ENCODE measurements at places on chromosomes 3 and 15.
A peak's percentile ranks its signal among the peaks of the same experiment; 100 is the strongest.

- no peak for DNase-seq
Observed at GRCh38 chr3:59135096-59135495, 85.3 kb upstream of the CFAP20DC start.

- no peak for DNase-seq
Observed at GRCh38 chr15:68776477-68777270, 44.0 kb downstream of the ANP32A start.

DNA sequence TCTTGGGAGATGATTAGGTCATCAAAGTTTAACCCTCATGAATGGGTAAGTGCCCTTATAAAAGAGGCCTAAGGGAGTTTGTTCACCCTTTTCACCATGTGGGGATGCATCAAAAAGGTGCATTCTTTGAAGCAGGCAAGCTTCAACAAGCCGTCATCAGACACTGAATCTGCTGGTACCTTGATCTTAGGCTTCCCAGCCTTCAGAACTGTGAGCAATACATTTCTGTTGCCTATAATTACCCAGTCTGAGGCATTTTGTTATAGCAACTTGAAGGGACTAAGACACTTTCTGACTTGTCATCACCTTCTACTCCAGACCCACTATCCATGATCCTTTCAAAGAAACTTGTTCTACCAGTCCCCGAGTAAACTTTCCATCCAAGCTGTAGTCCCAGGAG is 44.6 kb upstream of the LRRC58 start:
- no peak for DNase-seq

GRCh38 chr3:124688581-124689454 is 41.4 kb upstream of the UMPS start:
- peak; percentile 28 for DNase-seq

DNA sequence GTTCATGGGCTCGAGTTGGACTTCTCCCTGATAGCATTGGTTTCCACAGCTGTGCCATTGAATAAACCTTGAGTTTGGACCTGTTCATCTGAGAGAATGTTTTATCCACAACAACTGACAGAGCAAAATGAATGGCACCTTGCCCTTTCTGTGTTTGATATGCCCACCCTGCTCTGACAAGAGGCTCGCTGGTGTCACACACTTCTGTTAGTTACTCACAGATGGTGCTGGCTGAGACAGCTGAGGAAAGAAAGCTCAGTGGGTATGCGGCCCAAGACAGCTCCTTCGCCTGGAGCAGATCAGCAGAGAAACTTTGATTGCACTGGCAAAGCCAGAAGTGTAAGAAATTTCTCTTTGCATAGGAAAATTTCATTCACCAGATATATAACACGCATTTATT is 2.5 kb upstream of the CAPN3 start:
- no peak for DNase-seq

GRCh38 chr3:14988988-14989394 is 41.6 kb downstream of the NR2C2 start:
- no peak for DNase-seq

- DNase-seq: no peak
Observed at GRCh38 chr3:57131210-57131588, 34.0 kb downstream of the IL17RD start.

GRCh38 chr3:49469936-49470713 is at the start of gene DAG1:
TSS of gene DAG1 (plus strand) at chr3:49470267. CDS start at chr3:49510535, 40,268 bp downstream.
- peak; percentile 91 for DNase-seq

GRCh38 chr3:145422556-145422955 is 738.4 kb downstream of the PLOD2 start:
- DNase-seq: no peak

DNA sequence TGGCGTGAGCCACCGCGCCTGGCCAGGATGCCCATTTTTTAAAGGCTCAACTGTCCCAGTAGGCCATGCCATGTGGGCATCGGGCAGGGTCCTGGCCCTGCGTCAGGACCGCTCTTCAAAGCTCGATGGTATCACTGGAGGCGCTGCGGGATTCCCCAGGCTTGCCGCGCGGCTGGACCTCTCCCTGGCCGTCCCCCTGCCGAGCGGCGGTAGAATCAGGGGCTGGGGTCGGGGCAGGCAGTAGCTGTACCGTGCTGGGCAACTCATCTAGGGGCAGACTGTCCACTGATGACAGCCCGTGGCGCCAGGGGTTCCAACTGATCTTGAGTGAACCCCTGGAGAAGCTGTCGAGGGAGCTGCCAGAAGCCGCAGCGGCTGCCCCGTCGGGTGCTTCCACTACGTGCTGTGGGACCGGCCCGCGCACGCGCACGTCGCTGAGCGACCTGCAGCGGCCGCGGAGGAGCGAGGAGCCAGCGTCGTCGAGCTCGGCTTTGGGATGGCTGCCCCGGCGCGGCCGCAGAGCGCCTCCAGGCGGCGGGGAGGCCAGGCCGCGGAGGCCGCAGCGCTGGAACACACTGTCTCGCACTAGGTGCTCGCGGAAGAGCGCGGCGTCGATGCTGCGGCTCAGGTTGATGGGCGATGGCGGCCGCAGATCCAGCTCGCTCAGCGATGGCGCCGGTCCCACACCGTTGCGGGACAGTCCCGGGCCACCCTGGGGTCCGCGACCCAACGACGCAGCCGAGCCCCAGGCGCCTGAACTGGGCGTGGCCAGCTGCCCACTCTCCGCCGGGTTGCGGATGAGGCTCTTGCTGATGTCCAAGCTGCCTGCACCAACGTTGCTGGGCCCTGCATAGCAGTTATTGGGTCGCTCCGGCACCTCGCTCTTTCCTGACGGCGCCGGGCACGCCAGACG is 5.8 kb downstream of the PRRT3 start:
- DNase-seq: peak; percentile 50

GRCh38 chr15:43299884-43300283 is 30.5 kb downstream of the LCMT2 start:
- DNase-seq: no peak

DNA sequence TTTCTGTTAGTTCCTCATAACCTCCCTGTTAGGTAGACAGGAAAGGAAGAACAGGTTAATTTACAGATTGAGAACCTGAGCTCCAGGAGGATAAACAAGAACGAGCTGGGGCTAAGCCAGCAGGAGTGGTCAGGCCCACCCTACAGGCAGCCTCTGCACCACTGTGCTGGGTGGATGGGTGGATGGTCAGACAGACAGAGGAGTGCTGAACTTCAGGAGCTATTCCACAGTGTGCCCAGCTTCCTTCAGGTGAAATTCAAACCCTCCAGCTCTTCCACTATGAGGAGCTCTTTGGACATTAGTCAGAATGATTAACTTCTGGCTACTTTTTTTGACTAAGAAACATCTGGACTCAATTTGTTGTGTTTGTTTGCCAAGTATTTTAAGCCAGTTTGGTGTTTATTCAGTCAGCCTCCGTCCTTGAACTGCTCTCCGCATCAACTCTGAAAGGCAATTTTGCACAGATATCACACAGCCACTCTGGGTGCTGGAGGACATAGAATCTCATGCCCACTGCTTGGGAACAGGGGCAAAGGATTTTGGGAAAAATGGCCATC is 361.9 kb downstream of the CLSTN2 start:
- DNase-seq: no peak

DNA sequence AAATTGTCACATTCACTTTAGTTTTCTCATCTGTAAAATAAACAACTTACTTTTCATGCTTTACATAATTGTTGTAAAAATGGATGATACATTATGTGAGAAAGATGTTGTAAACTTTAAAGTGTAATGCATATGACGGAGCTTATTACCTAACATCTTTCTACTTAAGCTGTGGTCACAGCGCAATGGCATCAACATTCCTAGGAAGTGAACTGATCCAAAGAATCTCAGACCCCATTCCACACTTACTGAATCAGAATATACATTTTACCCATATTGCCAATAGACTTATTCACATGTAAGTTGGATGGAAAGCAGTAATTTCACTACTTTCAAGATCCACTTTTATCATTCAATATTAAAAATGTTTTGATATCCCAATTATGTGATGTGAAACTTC is 497.5 kb downstream of the FGF12 start:
- no peak for DNase-seq

- no peak for DNase-seq
Observed at GRCh38 chr3:46188708-46189107, 19.4 kb downstream of the CCR1 start.

DNA sequence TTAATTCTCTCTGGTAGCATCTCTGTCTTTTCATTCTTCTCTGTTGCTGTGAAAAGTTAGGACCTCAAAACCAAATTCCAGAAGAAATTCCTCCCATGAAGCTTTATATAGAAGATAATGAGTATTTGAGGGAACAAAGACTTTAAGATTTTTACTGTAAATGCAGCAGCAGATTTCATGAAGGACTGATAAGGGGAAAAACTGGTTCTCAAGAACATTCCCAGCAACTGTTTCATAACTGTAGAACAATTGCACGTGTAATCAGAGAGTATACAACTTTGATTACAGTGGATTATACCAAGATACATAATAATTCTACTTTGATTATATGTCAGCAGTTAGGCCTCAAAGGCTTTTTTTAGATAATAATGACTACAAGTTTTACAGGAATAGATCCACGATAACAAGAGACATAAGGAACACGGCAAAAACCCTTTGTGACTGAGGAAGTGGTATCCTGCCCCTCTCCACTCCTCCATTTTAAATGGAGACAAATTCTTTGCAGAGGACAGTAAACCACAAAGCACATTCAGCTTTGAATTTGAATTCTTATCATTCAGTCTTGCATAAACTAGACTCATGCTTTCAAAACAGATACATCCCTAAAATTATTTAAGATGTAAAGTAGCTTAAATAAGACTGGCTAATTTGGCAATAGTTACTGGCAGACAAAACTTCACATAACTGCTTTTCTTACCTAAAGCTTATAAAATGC is 42.9 kb upstream of the DIPK2A start:
- DNase-seq: no peak

- no peak for DNase-seq
Observed at GRCh38 chr15:101478701-101479341, 10.7 kb downstream of the PCSK6 start.

GRCh38 chr3:101020351-101021015 is 27.3 kb upstream of the ABI3BP start:
- no peak for DNase-seq

GRCh38 chr15:71532994-71533393 is 277.4 kb upstream of the NR2E3 start:
- DNase-seq: no peak

DNA sequence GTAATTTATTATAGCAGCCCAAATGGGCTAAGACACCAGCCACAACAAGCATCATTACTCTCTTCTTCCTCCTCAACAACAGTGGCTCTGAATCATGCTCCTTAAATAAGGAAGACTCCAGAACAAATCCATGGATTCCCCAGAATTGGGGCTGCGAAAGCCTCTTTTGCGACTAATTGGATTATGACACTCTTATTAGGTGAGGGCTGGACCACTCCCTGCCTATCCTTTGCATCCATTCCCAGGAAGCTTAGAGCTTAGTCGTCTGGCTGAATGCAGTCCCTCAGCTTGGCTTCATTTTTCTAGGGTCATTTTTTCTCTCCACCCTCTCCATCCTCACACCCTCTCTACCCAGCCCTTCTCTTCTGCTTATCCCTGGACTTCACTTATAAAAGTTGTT is 227.7 kb downstream of the ZNF621 start:
- no peak for DNase-seq

GRCh38 chr3:175748087-175748730 is 889.1 kb downstream of the NAALADL2 start:
- DNase-seq: no peak

DNA sequence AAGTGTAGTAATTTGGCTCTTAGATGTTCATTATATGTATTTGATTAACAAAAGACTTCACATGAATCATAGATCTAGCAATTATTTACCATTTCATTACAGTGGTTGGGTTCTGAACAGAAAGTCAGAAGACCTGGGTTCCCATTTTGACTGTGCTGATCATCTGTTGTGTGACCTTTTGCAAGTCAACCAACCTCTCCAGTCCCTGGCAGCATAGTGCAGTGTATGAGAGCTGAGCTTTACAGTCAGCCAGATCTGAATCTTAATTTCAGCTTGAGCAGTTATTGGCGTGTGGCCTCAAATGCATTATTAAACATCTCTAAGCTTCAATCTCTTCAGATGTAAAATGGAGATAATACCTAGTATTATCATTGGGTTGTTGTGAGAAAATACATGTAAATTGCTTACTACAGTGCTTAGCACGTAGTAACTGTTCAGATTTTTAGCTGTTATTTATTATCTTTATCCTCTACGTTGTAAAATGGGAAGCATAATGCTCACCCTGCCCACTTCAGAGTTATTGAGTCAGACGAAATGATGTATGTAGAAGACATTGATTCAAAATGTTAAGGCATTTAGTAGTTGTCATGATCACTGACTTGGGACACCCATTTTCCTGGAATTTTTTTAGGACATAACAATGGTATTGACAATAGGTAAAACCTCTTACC is 104.0 kb downstream of the KLHL25 start:
- no peak for DNase-seq

DNA sequence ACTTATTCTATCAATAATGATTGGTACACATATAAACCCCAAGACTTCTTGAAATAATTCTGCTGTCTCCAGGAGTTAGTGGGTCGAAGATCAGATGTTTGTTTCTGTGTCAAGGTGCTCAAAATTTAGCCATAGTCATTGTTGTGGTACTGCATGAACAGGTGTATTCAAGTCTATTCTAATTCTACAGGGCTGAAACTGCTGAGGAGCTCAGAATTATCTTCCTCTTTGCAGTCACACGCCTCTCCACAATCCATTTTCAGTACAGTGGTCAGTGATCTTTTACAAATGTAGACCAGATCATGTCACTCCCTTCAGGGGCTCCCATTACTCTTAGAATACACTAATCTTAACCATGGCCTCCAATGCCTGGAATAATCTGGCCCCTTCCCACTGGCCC is 527.5 kb downstream of the NTRK3 start:
- no peak for DNase-seq

All from stimulated activated CD8-positive, alpha-beta memory T cell treated with anti-CD3 and anti-CD28 coated beads, Interleukin-4, amount 100 ng/mL, for 1 hour (primary cell).